ENCODE measurements at places on chromosomes 7 and 10.

- no peak for DNase-seq
Measured at GRCh38 chr10:33421789-33422462, 87.5 kb upstream of the NRP1 start.

GRCh38 chr7:137967143-137968018, 34.5 kb downstream of the CREB3L2 start:
- no peak for DNase-seq

DNA sequence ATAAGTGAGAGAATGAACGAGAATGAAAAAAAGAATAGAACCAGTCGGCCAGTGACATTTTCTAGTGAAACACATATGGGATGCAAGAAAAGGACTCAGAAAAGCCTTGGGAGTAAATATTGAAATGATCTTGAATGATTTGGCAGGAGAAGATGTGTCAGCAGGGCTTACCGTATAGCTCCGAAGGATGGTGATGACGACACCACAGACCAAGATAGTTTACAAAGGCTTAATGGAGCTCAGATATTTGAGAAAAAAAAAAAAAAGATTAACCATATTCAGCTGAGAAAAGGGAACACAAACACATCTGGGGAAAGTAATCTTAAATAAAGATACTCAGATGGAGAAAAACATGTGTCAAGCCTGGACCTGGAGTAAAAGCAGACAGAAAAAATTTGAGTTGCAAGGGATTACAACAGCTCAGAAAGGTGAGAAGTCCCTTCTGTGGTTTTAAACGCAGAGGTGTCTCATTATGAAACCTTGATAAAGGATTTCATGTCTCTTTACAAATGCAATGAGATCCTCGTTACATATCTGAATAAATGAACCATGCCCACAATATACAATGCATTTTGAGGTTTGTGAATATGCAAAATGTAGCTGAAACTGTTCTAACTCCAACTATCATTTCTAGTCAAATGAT, 36.0 kb downstream of the DNAJB9 start:
- peak; percentile 54 for DNase-seq

GRCh38 chr7:92917230-92917629, 80.9 kb upstream of the CDK6 start:
- no peak for DNase-seq

DNA sequence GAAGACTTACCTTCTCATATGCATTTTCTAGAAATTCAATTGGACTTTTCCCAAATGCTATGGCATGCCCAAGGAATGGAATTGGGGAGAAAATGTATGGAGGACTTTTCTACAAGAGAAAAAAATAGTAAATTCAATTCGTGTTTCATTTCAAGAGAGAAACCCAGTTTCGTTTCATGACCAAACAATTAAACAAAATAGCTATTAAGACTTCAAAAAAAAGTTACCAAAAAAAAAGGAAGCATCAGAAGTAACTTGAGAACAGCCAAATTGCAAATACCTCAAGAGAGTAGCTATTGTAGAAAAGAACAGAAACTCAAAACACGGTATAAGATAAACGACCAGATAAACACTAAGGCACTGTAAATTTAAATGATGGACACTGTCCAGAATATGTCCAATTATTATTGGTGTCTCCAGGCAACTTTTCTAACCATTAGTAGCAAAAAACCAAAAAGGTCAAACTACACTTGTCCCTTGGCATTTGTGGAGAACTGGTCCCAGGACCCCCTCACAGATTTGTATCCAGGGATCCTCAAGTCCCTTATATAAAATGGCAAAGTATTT, 2.4 kb downstream of the CYP51A1 start:
- DNase-seq, result no peak

DNA sequence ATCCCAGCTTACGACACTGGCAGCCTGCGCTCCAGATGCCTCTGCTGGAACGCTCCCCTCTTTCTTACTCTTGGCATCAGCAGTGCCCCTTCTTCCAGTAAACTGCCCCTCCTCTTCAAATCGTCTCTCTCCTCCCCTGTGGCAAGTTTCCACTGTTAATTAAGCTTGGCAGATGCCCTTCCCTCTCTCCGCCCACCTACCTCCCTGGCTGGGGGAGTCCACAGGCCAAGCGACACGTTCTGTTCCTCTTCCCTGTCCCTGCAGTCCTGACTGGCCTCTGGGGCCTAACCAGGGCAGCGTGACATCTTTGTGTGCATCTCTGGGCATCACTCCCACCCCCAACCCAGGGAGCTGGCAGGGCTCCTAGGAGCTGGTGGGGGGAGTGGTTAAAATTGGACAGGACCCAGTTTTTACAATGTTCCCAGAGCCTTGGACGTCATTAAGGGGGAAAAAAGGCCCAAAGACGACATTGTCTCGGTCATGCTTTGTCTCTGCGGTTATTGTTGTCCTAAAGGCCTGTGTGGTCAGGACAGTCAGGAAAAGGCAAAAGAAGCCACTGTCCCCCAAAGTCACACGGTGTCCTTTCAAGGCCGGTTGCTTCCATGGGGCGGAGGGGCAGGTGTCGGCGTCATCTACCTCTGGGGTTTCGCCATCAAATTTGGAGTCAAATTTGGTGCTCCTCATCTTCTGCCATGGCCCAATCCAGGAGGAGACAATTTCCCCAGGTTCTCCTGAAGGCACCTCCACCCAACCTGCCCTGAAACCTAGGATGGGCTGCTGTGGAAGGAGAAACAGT, 54.2 kb downstream of the DLG5 start:
- no peak for DNase-seq

- no peak for DNase-seq
Measured at GRCh38 chr10:86730227-86730626, 26.2 kb upstream of the BMPR1A start.

DNA sequence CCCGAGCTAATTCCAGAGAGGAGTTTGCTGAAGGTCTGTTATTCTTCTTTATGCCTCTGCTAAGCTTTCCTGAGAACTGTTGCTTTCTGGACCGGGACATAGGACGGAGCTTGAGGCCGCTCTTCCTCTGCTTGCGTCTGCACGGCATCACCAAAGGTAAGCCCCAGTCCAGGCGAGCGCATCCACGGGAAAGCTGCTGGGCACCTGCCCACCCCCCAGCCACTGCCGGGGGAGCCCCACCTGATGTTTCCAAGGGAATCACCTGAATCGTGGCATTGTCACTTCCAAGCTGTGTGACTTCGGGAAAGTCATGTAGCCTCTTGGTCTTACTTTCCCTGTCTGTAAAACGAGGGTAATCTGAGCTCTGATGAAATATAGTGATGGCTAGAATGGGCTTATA, 45.1 kb upstream of the PLEKHA1 start:
- no peak for DNase-seq

- DNase-seq, result no peak
Measured at GRCh38 chr10:81875467-81876252, 666 bp downstream of the NRG3 start.

DNA sequence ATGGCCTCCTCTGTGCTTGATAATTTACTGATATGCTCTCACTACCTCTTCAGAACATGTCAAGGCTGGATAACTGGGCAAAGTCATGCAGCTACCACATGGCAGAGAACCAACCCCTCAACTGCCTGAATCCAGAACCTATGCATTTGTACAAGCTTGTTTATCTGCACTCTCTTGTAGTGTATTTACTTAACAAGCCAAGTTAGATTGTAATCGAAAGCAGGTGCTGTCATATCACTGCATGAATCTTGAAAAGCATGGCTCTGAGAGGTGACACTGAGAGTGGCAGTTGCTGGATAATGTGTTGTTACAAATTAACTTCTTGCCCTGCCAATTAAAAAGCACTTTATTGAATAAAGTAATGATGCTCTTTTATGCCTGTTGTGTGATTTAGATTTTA, 588.6 kb downstream of the NRG3 start:
- DNase-seq, result no peak

GRCh38 chr7:104984585-104985258, 29.3 kb upstream of the KMT2E start:
- DNase-seq, result no peak

- DNase-seq, result no peak
Measured at GRCh38 chr7:154867068-154867467, 135.9 kb downstream of the PAXIP1 start.

DNA sequence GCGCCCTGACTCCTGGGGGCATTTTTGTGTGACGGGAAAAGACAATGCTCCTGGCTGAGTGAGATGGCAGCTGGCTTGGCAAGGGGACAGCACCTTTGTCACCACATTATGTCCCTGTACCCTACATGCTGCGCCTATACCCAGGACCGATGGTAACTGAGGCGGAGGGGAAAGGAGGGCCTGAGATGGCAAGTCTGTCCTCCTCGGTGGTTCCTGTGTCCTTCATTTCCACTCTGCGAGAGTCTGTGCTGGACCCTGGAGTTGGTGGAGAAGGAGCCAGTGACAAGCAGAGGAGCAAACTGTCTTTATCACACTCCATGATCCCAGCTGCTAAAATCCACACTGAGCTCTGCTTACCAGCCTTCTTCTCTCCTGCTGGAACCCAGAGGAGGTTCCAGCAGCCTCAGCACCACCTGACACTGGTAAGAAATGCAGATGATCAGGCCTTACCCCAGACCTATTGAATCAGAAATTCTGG, at the start of gene ARMS2:
ARMS2 (plus strand) TSS at position 51 of the 478 bp plus-strand sequence; CDS start at position 126, 75 bp downstream.
- DNase-seq, result no peak

DNA sequence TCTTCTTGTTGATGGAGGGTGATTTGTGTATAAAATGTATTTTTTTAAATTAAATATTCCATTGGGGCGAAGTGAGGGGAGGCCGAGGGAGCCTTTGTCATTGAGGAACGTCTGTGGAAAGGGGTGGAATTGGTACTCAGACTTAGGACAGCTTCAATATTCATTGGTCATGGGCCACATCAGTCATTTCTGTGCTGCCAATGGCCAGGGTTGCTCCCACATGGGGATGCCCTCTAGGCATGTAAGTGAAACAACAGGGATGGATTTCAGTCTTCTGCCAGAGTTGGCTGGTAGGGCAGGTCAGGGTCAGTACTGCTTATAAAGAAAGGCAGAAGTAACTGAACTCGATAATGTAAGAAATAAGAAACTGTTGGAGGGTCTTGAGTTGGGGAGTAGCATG, 47.2 kb downstream of the NEURL1 start:
- no peak for DNase-seq

DNA sequence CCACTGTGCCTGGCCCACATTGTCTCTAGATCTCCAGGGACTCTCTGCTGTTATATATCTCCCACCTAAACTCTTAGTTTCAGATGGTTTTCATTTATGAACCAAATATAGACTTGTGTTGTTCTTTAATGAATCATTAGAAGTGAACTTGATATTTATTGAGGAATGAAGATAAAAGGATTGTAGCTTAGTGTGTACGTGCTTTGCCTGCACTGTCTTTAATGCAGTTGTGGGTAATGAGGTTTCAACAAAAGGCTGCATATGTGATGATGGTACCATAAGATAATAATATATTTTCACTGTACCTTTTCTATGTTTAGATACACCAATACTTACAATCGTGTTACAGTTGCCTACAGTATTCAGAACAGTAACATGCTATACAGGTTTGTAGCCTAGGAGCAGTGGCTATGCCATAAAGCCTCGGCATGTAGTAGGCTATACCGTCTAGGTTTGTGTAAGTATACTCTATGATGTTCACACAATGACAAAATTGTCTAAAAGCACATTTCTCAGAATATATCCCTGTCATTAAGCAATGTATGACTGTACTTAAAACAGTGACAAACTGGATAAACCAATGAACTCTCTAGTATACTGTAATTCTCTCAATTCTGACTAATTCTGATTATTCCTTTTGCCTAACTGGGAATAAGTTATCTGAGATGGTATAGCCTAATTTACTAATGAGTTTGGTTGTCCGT, 25.2 kb downstream of the VCL start:
- peak; percentile 33 for DNase-seq

- DNase-seq, result no peak
Measured at GRCh38 chr10:11781114-11781513, 38.9 kb downstream of the ECHDC3 start.

DNA sequence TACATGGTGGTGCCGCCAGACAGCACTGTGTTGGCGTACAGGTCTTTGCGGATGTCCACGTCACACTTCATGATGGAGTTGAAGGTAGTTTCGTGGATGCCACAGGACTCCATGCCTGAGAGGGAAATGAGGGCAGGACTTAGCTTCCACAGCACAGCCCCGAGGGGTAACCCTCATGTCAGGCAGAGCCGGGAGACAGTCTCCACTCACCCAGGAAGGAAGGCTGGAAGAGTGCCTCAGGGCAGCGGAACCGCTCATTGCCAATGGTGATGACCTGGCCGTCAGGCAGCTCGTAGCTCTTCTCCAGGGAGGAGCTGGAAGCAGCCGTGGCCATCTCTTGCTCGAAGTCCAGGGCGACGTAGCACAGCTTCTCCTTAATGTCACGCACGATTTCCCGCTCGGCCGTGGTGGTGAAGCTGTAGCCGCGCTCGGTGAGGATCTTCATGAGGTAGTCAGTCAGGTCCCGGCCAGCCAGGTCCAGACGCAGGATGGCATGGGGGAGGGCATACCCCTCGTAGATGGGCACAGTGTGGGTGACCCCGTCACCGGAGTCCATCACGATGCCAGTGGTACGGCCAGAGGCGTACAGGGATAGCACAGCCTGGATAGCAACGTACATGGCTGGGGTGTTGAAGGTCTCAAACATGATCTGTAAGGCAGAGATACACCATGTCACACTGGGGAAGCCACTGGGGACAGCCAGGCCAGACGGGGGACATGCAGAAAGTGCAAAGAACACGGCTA, 104.6 kb upstream of the TNRC18 start:
- DNase-seq, result peak; percentile 46

GRCh38 chr7:114502454-114503254, 88.0 kb downstream of the FOXP2 start:
- DNase-seq, result no peak

GRCh38 chr7:83077328-83077727, 85.4 kb downstream of the PCLO start:
- DNase-seq, result no peak

DNA sequence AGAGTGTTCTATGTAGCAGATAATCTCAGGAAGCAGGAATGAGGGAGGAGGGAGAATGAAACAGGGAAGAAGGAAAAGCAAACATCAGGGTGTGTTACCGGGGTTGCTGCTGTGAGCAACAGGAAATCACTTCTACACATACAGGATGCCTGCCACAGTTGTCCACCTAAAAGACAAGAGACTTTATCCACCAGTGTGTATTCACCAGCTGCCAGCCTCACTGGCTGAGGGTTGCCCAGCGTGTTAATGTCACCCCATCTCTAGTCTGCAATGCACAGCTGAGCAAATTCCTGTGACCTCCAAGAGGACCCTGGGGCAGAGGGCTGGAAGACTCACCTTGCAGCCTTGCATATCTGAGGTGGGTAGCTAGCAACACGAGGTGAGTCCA, 183.7 kb downstream of the GPAM start:
- no peak for DNase-seq

DNA sequence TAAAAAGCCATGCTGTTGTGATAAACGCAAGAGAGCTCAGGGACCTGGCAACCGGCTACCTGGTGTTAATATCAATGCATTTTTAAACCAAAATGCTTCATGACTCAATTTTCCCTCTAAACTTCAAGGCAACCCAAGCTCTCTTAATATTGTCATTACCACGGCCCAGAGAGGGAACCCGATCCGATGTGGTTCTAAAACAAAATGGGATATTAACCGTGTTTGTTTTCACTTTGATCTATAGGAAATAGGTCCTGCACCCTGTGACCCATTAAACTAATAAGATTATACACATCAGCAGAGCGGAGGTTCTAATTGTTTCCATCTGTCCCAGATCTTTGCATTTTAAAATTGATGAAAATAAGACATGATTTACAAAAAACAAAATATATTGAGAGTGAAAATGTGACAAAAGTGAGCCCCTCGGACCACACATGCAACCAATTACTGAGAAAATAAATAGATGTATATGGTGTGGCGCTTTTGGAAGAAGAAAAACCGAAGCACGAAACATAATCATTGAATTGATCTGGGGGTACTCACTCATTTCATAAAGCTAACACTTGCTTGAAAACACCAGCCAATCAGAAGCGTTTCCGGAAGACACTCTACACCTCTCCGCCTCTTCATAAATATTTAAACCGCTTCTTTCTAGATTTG, 290.3 kb upstream of the NFE2L3 start:
- DNase-seq, result no peak
